BJ (cell line): ENCODE measurements at places on chromosomes 7 and 10. TPM values are rescaled to one million over a fixed set of nuclear protein-coding genes. Genes with fewer than 3 reads are reported as not detected.
A peak's percentile ranks its signal among the peaks of the same experiment; 100 is the strongest.

- DNase-seq, result peak; percentile 52
Measured at GRCh38 chr7:31883761-31884164, 186.4 kb downstream of the PDE1C start.

- DNase-seq, result no peak
Measured at GRCh38 chr10:12606461-12606860, 257.1 kb downstream of the CAMK1D start.

DNA sequence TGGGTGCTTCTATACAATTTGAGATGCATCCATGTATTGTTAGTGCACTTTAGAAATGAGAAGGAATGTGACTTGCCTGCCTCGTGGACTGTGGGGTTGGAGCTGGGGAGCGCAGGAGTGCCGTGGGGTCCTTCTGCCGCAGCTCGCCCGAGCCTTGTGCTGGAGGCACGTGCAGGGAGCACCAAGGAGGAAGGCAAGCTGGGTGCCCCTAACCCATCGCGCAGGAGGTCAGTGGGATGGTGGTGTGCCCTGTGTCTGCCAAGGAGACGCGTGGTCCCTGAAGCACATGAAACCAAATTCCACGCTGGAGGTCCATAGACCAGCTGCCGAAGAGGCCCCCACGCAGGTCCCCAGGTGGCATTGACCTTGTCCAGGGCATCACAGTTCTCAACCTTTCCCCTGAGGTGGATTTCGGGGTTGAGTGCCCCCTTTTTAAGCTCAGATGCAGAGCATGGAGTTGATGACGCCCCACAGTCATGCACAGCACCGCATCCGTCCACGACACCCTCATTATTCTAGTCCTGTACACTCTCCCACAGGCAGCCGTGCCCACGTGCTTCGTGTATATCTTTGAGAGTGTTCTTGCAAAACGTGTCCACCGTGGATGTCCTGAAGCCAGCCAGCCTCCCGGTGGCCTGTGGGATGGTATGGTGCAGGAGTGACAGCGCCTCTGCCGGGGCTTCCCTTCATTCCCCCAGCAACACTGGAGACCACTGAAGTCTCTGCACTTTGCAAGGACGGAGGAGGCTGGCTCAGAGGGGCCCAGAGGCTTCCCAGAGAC, 35.5 kb downstream of the FKBP6 start:
- DNase-seq, result no peak

DNA sequence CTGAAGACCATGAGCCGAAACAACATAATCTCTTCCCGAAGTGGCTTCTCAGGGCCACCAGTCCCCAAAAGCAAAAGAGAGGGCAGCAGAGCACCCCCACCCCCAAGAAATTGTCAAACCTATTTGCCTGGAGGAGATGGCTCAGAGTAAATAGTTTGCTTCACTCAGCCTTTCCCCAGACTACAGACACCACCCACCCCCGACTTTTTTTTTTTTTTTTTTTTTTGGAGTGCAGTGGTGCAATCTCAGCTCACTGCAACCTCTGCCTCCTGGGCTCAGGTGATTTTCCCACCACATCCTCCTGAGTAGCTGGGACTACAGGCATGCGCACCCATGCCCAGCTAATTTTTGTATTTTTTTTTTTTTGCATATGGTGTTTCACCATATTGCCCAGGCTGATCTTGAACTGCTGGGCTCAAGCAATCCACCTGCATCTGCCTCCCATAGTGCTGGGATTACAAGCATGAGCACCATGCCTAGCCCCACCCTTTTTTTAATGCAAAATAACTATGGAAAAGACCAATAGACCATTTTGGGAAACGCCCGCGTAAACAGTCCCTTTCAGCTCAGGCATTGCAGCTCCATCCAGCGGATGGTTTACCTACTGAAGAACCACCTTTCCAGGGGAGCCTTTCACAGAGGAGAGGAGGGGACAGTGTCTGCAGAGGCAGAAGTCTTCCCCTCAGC, 9.7 kb downstream of the ZMIZ1 start:
- no peak for DNase-seq

GRCh38 chr10:3500408-3500856, 284.6 kb downstream of the KLF6 start:
- no peak for DNase-seq

DNA sequence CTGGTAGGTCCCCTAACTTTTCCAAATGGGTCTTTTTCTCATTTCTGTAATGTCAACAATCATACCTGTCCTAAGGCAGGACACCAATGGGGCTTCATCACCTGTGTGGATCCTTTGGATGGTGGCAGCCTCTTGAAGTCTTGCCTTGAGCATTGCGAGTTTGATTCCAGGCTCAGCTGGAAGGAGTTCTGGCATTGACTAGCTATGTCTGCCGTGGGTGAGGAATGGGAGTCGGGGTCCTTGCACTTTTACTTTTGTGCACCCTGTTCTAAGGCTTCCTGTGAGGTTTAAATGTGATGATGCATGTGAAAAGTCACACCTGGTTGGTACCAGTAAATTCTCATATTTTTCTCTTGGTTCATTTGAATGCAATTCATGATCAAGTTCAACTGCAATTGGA, 55.9 kb upstream of the CTBP2 start:
- DNase-seq, result no peak

GRCh38 chr10:11587722-11588259, 23.7 kb downstream of the USP6NL start:
- no peak for DNase-seq

DNA sequence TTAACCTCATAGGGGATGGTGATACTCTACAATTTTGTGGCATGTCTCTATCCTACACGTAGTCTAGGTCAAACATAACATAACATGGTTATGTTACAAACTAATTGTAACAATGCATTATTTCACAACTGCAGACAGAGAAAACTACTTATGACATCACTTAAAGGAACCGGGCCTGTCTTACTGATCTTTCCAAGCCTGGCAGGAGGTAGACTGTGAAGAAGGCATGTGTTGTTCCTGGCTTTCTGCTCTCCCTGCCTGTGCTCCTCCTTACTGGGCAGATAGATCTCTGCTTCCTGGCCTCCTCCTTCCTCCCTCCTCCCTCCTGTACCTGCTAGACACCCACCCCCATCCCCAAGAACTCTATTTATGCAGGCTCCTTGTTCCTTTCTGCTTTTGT, 5.4 kb downstream of the CACNB2 start:
- no peak for DNase-seq

- no peak for DNase-seq
Measured at GRCh38 chr7:80440883-80441282, 71.0 kb downstream of the GNAT3 start.

DNA sequence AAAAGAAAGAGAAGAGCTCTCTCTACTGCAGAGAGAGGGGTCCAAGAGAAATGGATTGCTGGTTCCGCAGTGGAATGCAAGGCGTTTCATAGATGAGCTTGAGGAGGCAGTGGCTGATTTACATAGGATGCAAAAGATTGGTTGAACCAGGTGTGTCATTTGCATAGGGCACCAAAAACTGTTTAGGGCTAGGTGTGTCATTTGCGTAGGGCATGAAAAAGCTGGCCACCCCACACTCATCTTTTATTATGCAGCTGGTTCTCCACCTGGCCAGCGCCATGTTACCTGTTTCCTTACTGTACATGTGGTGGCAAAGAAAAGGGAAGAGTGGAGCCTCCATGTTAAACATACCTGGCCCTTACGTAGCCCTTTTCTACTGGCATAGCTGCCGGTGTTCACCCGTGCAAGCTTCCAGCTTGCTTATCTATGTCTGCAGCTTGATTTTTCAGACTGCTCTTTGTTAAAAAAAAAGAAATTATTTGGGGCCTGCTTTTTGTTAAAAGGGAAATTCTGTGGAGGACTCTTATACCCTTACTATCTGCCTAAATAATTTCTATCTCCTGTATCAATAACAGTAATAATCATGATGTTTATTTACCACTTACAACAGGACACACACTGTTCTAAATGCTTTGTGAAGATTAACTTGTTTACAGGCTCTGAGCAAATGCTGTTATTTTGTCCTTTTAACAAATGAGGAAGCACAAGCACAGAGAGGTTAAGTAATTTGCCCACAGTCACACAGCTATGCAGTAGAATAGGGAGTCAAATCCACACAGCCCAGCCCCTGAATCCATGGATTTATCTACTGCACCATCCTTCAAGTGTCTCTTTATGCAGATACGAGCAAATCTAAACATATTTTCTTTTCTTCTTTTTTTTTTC, 33.3 kb downstream of the CASP7 start:
- DNase-seq, result no peak

- DNase-seq, result no peak
Measured at GRCh38 chr10:122373721-122374120, 787 bp upstream of the PLEKHA1 start.

GRCh38 chr10:125820701-125821100, 2.4 kb downstream of the UROS start:
- no peak for DNase-seq

DNA sequence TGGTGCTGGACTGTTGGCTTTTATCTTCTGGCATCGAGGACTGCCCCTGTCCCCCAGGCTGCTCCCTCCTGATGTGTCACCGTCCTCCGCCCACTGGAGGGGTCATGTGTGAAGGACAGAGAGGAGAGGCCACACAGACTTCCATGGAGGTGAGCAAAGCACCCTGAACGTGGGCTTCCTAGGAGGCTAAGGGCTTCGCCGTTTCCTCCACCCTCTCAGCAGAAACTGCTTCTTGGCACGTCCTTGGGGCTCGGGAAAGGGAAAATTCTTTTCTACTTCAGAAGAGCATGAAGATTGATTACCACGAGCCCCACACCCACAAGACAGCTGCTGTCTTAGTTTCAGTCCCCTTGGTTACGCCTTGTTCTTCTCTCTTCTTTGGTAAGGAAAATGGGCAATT, 218.2 kb downstream of the CCDC3 start:
- no peak for DNase-seq

GRCh38 chr10:31607481-31607880, 288.5 kb downstream of the ZEB1 start:
- DNase-seq, result no peak

- no peak for DNase-seq
Measured at GRCh38 chr7:23472046-23472445, 1.8 kb upstream of the IGF2BP3 start.

The STEAP1 gene
- 2.7 and 6.9 TPM in 2 replicates for polyA plus RNA-seq

The NXPH1 gene
- not detected in 2 replicates for polyA plus RNA-seq

The SLIT1 gene
- 0.01 and 0.02 TPM in 2 replicates for polyA plus RNA-seq

The ATP6V1F gene
- 192 and 198 TPM in 2 replicates for polyA plus RNA-seq

The AP1S1 gene
- polyA plus RNA-seq, result 186 and 270 TPM in 2 replicates
